Activated T-helper 2 cell treated with anti-CD3 and anti-CD28 coated beads, Interferon-gamma antibody, Interleukin-2, Interleukin-4, amounts not matched to agents 10 μg/mL and 5 μg/mL and 100 μg/mL, durations not matched to agents 14 hours and 24 hours and 36 hours (primary cell): ENCODE measurements at places on chromosomes 2 and 18.

- no peak for DNase-seq
These were observed 107.0 kb downstream of the PDE1A start for GRCh38 chr2:182319556-182320505.

DNA sequence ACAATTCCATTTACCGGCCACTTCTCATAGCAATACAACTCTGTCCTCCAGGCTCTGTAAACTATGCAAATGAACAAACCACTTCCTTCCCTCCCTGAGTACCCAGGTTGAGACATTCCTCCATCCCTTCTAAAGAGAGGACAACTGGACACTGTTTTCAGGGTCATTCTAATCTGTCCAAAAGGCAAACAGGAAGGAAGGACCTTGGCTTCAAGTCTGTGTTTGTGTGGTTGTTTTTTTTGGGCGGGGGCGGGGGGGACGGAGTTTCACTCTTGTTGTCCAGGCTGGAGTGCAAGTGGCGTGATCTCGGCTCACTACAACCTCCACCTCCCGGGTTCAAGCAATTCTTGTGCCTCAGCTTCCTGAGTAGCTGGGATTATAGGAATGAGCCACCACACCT is 3.3 kb downstream of the TFCP2L1 start:
- no peak for DNase-seq

DNA sequence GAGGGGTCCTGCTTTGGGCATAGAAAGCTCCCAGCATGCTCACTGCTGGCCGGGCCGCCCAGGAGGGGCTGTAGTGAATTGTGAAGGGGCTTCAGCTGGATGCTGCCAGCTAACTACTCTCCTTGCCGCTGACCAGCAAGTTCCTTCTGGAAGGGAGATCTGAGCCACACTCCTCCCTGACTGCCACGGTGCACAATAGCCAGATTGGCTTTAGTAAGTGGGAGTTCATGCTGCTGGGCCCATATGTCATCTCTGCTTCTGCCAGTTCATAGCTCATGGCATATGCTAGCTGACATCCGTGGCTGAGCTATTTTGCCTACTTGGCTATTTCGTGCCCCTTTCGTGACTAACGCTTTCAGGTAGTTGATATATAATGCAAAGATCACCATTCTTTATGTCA is 51.6 kb upstream of the ROCK2 start:
- DNase-seq: no peak

DNA sequence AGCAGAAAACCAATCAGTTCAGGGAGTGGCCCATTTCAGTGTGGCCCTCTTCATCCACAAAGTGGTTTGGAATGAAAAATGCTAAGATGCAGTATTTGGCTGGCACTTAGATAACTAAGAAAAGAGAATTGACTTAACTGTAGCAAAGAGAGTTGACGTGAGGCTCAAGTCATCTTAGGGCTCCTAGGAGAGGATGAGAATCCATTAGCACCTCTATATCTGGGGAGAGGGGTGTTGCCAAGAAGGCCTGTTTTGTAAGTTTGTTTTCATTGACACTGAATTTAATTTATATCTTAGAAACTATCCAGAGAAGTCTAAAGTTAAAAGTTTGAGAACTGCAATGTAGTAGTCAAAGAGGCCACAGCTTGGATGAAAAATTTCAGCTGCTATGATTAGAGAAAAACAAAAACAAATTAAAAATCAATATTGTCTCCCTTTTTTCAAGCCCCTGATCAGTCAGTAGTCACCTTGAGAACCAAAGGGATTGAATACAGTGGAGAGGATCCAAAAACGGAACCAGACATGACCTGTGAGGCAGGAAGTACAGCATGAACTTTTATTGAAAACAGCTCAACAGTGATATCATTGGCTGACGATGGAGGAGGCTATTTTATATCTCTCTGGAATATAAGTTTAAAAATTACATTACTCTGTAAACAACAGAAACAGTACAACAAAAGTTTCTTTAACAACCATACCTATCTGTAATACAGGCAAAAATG is 52.7 kb downstream of the PHLPP1 start:
- no peak for DNase-seq

DNA sequence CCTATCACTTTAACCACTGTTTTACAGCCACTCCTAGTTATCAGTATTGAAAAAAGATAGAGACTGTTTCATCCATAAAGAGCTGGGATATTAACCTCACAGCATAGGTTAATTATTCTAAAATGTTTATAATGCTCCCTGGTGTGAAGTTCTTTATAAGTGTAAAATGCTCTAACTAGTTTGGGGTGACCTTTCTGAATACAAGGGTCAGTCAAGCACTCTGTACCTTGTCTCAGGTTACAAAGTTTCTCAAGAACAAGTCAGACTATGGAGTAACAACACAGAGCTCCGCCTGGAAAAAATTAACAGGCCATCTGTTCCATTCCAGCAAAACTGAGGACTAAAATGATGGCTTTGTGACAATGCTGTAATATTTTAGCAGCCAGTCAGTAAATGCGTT is 107.4 kb downstream of the NOL4 start:
- no peak for DNase-seq

GRCh38 chr2:106076941-106077340 is 117.2 kb downstream of the UXS1 start:
- no peak for DNase-seq

DNA sequence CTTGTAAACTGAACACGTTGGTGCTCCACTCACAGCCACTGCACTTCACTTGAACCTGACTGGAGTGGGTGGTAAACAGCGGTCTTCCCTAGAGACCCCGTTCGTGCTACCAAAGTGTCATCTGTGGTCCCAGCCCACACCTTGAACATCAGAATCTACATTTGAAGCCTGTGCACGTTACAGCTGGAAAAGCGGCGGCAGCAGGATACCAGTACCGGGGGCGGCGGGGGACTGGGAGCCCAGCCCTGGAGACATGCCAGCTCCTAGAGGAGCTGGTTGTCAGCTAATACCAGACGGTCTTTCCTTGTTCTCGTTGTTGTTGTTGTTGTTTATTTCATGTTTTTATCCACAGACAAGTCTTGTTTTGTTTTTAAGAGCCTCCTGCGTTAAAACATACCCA is 156.7 kb downstream of the WDSUB1 start:
- no peak for DNase-seq

DNA sequence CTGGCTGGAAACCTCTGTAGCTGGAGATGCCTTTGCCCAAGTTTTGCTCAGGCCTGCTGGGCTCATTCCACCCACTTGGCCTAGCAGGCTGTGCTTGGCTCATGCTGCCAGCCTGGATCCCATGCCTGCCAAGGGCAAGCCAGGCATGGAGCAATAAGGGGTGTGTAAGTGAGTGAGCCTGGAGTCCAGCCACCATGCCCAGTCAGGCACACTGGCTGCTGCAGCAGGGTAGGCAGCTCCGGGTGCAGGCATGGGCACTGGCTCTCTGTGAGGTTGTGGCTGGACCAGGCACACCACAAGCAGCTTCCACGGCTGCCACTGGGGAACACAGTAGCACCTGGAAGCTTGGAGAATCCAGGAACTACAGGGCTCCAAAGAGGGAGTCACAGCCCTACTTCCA is 147.7 kb upstream of the HS6ST1 start:
- DNase-seq: no peak
